ENCODE measurements at places on chromosomes 1 and 21.

DNA sequence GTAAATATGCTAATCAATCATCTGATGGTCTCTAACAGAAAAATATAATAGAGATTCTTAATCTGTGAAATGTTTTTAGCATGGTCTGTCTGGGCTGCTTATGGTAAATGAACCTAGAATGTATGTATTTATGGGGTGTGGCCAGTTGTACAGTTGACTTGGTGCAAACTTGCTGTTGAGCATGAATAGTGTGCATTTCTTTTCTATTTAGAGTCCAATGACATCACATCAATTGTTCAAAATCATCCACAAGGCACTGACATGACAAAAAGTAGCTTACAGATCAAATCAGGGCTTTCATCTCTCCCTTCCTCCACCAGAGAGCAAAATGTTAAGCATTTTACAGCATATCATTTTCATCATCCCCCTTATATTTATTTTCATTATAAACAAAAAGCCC is 1010.3 kb downstream of the KCNT2 start:
- no peak for DNase-seq

DNA sequence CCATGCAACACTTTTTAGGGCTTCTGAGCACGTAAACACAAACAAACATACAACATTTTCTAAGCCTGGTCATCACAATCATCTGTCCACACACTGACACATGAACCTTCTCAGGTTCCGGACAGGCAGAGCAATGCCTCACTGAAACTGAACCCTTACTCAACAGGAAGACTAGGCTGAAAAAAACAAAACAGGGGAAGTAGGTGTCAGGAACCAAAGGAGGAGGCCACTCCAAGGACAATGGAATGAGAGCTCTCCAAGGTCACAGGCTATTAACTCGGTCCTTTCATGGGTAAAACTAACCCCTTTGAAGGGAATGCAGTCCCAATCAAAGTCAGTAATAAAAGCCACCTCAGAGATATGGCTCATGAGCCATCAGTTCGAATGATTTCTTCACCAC is 76.6 kb downstream of the FAM78B start:
- DNase-seq, result no peak

GRCh38 chr1:147238925-147239820 is 3.3 kb upstream of the CHD1L start:
- no peak for DNase-seq

GRCh38 chr1:67771152-67771551 is 62.1 kb downstream of the GNG12 start:
- no peak for DNase-seq

DNA sequence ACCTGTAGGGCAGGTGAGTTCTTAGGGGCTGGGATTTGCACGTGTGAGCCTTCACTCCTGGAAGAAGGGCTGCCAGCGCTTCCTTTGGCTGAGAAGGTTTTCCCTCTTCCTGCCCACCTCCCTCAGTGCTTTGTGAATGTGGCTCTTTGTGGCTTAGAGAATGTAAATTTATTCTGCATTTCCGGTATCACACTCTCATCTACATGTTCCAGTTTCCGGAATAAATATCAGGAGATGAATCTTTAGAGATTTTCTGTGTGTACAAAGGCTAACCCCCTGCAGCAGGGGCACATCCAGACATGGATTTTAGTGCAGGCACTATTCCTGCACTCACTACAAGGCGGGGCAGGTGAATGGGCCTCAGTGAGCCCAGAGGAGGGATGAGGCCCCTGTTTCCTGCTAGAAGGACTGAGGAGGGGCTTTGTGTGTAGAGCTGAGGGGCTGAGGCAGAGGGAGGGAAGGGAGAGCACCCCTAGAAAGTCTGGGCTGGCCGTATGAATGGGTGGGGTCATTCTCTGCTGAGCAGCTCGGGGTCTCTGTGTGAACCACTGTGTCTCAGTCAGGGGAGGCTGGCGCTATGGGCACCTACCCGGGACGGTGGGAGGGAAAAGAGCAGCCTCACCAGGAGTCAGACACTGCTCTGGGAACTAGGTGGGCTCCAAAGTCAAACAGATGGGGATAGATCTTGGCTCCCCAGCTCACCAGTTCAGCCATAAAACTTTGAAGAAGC is 207.5 kb downstream of the MATN1 start:
- no peak for DNase-seq

DNA sequence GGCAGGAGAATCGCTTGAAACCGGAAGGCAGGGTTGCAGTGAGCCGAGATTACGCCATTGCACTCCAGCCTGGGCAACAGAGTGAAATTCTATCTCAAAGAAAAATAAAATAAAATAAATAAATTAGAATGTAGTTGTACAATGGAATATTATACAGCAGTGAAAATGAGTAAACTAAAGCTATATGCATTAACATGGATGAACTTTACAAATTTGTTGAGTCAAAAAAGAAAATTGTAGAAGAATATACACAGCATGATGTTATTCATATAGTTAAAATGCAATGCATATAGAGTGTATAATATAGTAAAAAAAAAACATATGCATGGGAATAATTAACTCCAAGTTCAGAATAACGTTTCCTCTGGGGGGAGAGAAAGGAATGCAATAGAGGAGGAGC is 11.0 kb upstream of the NAV1 start:
- no peak for DNase-seq

- no peak for DNase-seq
Measured at GRCh38 chr1:119394085-119394484, 20.9 kb upstream of the HSD3B2 start.

DNA sequence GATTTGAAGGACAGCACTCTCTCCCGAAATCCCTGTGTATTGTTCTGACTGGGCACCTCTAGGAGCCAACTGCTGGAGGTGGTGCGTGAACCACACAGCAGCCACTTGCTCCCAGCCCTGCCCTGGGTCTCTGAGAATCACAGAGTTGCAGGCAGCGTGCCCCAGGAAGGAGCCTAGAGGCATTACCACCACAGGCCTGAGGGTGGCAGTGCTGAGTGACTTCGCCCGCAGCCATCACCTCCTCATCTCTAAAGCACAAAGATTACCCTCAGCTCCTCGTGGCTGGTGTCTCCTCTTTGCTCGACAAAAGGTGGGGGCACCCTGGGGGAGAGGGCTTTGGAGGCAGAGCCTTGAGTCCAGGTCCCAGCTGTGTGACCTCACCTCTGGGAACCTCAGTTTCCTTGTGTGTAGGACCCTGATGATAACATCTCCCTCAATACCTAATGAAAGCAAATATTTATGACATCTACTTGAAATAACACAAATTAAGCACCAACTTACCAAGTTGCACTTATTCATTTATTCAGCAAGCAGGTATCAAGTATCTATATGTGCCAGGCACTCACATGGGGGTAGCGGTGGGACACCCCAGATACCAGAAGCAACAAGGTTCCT is 86.3 kb downstream of the VWA5B1 start:
- peak; percentile 11 for DNase-seq

DNA sequence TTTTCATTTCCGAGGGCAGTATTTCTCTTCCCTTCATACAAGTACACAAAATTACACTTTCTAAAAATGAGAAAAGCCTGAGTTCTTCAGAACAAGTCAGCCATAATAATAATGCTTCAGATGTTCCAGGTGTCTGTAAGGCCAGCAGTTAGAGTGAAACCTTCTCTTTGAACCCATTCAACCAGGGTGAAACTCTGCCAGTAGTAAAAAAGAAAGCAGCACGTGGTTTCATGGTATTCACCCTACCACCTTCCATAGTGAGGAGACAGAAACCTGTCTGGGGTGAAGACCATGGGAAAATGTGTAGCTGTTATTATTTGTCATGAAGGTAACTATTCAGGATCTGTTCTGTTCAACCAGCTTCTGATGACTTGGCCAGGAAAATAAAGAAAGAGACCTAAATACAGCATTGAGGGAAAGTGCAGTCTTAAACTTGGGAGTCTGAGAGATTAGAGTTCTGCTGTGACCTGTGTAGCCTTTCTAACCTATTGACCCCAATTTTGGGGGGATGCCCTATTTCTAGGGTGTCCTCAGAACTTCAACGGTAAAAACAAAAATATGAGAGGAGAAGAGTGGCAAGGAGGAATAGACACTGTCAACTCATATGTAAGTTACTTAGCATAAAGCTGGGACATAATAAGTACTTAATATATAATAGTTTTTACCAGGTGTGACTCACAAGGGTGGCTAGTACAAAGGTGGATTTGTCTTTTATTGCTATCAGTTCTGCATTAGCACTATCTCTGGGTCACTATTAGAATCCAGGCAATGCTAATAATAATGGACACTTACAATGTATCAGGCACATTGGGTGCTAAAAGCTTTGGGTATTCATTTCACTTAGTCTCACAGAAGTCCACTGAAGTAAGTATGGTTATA is 70.0 kb upstream of the TNFSF4 start:
- no peak for DNase-seq

- DNase-seq, result no peak
Measured at GRCh38 chr1:218886101-218886871, 287.4 kb upstream of the LYPLAL1 start.

- no peak for DNase-seq
Measured at GRCh38 chr1:60813071-60813470, 269.3 kb upstream of the NFIA start.

DNA sequence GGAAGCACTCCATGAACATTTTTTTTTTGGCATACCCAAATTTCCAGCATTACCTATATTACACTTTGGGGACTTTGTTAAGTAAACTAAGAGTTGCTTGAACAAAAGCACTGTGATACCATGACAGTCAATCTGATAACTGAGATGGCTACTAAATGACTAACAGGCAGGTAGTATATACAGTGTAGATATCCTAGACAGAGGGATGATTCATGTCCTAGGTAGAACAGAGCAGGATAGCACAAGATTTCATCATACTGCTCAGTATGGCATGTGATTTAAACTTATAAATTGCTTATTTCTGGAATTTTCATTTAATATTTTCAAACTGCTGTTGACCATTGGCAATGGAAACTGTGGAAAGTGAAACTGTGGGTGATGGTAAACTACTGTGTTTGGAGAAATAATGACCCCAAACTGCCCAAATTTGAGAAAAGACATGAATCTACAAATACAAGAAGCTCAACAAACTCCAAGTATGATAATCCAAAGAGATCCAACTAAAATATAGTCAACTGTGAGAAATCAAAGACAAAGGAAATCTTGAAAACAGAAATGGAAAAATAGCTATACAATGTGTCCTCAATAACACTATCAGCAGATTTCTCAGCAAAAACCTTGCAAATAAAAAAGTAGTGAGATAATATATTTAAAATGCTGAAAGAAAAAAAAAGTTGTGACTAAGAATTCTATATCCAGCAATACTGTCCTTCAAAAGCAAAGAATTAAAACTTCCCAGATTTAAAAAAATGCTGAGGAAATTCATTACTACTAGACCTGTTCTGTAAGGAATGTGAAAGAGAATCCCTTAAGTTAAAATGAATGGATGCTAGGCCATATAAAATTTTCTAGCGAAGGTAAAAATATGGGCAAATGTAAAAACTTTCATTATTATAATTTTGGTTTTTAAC is 410.4 kb downstream of the DUSP10 start:
- no peak for DNase-seq
